ENCODE measurements at places on chromosomes 1 and 21.

- no peak for DNase-seq
Observed at GRCh38 chr1:218933513-218933912, 240.2 kb upstream of the LYPLAL1 start.

DNA sequence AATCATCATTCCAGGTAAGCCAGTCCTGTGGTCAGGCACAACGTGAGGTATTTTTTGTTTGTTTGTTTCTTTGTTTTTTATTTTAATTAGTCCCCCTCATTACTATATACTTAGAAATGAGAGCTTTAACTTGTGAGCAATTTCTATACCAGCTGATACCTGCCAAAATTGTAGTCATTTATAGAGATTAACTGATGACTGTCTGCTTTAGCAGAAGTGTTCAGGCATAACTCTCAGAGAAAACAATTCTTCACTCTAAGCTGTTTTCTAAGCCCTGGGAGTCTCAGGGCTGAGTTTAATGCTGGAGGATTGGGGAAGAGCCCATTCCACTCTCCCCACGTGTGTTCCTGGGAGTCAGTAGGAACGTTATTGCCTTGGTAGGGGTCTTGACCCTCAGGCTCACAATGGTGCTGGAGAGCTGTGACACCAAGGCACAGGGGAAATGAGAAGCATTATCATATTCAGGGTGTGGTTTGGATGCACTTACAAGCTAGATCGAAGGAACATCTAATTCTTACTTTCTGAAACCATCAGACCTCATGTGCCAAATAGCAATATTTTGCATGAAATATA is 168.2 kb downstream of the CLIC6 start:
- no peak for DNase-seq

DNA sequence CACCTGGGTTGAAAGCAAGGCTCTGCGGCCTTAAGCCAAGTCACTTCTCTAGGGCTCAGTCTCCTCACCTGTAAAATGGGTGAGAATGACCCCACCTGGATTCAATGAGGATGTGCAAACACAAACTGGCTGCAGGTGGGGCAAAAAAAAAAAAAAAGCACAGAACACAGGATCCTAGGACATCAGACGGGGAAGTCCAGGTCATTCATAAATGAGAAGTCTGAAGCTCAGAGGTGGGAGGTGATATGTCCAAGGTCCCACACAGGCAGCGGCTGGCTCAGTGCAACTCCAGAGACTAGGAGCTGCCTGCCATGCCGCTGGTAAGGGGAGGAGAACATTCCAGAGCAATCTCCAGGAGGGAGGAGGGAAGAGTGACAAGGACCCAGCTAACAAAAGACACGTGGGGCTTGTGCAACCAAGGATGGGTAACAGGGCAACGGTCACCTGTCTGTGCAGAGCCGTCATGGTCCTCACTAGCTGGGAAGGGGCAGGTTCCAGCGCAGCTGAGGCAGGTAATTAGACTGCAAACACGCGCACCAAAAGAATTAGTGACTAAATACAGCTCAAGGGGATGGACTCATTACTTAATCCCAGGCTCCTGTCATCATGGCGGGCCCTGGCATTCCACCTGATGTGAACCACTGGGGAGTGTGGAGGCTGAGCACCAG is 19.5 kb downstream of the IFFO2 start:
- no peak for DNase-seq

DNA sequence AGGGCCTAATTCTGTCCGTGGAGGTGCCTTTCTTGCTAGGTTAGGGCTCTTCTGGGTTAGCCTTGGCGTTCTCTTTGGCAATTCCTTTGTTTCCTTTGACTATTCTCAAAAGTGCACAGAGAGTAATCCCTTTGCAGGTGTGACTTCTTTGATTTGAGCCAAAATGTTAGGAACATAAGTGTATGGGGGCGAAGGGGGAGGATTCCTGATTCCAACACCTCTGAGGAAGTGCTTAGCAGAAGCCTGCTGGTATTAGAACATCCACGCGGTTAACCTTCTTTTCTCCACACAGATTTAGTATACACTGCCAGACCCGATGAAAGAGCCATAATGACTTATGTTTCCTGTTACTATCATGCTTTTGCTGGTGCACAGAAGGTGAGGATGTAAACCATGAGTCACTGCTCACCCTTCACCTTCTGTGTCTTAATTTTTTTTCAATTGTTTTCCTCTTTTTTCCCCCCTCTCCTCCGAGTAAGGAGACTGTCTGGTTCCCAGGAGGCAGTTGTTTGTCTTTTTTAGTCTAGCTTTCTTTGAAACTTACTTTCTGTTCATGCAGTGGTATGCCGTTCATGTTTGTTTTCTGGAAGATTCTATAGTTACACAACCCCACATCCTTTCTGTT is 48.0 kb downstream of the ACTN2 start:
- DNase-seq, result no peak

DNA sequence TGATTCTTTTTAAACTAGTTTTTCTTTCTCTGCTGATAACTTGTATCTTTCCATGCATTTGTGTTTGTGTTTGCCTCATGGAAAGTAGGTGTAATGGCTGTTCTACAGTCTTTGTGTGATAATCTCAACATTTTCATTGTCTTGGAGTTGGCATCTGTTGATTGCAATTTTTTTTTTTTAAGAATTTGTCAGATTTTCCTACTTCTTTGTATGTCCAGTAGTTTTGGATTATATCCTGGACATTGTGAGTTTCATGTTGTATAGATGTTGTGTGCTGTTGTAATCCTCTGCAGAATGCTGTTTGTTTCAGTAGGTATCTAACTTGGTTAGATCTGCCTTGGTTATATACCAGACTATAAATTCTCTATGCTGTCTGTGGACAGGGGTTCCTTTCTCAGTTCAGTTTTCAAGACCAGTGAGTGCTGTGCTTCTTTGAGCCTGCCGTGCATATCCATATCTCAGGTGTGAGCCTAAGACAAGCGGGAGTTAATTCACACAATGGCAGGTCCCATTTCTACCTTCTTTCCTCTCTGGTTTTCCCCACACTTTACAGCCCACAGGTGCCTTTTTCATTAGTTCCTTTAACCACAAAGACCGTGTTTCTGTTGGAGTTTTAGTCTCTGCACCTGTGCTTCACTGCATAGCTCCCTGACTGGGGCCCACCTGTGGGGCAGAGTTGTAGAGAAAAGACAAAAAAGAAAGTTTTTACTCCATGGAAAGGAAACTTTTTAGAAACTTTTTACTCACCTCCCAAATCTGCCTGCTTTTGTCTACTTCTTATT is 69.9 kb downstream of the ITSN1 start:
- DNase-seq, result no peak

All from GOT3 (cell line).